ENCODE measurements at places on chromosomes 12 and 14.

GRCh38 chr12:27555925-27556778, 32.1 kb downstream of the PPFIBP1 start:
- no peak for DNase-seq

DNA sequence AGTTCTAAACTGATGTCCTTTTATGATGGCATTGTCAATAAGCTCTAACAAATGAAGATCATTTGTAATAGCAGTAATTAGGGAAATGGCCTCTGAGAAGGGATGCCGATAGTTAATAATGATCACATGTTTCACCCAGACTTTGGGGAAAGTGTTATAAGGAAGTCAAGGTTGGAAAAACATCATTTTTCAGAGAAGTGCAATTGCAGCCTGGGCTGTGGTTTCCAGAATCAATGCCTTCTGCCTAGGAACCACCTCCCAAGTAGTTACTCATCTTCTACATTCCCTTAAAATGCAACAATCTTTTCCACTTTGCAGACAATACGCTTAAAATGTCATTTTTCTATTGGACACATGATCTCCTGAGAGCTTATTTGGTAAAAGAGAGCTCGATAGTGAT, 879 bp downstream of the EDDM3A start:
- DNase-seq, result no peak

DNA sequence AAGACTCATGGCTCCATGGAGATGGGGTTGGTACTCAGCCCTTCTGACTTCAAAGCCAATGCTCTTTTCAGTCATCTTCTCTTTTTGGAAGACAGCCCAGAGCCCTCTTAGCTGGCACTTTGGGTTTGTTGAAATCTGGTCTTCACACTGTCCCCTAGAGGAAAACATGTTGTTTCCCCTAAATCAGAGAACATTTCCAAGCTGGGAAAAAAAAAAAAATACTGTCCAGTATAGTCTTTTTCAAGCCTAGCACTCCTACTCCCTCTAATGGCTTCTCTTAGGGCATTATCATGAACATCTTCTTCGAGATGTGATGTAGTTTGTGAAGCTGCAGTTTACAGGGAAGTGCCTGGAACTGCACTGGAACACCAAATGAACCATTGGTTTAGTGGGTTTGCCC, 3.0 kb upstream of the ZC3H14 start:
- peak; percentile 43 for DNase-seq

DNA sequence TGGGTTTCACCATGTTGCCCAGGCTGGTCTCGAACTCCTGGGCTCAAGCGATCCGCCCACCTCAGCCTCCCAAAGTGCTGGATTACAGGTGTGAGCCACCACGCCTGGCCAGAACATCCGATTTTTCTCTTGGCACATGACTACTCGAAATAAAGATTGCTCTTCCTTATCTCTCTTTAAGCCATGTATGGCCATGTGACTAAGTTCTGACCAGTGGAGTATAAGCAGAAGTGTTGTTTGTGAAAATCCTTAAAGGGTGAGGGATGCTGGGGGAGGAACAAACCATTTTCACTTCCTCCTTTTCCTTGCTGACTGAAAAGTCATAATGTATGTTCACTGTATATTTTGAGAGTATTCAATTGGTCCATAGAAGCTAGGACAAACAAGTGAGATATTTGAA, 50.7 kb upstream of the ATF7IP start:
- no peak for DNase-seq

DNA sequence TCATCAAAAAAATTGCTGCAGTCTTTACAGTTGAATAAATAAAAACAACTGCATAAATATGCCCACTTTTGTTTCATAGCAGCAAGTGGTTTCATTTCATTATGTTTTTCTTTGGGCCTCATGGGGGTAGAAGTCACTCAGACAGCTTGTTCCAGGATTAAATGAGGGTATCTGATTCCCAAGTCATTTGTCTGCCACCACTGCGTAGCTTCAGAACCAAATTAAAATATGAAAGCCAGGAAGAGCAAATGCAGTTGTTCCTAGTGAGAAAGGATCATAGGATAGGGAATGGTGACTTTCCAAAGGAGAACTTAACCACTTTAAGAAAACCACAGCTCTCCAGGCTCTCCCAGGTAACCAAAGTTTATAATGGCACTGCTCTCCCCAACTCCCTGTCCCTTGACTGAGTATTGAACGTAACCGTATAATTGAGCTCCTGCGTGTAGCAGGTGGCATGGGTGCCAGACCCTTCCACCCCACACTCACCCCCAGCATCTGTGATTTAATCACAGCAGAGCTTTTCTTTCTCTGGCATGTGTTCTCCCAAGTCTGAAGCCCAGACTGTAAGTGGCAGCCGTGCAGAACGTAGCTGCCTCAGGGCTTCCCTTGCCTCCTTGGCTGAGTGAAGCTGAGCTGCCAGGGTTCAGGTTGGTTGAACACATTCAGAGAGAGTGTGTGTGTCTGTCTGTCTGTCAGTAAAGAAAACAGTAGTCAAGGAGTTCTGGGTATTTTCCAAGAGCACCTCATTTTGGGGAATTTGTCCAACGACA, 11.3 kb upstream of the KCNH3 start:
- DNase-seq, result no peak

DNA sequence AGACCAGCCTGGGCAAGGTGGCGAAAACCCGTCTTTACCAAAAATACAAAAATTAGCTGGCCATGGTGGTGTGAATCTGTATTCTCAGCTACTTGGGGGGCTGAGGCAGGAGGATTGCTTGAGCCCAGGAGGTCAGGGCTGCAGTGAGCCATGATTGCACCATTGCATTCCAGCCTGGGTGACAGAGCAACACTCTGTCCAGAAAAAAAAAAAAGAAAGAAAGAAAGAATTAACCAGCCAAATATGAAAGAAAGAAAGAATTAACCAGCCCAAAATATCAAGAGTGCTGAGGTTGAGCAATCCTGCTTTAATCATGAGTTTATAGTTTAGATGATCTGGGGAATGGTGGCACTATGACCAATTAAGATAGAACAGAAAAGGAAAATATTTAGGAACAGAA, 3.5 kb upstream of the ACTN1 start:
- DNase-seq, result no peak

- no peak for DNase-seq
Measured at GRCh38 chr12:86735851-86736250, 479.7 kb upstream of the MGAT4C start.

DNA sequence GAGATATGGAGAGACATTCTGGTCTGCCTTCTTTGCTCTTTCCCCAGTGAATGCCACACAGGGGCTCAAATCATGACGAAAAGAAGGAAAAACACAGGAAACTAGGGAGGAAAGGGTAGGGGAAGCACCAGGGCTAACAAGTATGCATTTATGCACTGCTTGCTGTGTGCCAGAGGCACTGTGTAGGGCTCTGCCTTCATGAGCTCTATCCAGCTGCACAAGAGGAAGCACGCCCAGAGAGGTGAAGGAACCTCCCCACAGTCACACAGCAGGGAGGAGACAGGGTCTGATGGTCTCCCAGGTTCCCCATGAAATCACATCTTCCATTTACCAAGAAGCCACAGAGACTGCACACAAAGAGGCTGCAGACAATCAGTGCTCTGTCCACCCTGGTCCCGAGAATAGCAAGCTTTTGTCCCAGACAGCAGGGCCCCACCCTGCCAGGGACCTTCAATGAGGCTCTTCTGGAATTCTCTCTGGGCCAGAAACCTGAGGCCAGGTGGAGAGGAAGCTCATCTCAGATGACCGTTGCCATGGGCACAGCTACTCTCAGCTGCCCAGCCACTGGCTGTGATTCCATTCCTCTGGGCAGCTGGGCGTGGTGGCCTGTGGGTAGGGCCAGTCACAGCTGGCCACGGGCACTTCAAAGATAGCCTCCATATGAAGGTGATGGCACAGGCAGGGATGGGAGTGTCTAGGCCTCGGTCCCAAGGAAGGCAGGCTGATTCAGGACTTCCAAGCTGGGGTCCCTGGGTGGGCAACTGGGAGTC, 7.3 kb upstream of the TRPV4 start:
- peak; percentile 66 for DNase-seq

DNA sequence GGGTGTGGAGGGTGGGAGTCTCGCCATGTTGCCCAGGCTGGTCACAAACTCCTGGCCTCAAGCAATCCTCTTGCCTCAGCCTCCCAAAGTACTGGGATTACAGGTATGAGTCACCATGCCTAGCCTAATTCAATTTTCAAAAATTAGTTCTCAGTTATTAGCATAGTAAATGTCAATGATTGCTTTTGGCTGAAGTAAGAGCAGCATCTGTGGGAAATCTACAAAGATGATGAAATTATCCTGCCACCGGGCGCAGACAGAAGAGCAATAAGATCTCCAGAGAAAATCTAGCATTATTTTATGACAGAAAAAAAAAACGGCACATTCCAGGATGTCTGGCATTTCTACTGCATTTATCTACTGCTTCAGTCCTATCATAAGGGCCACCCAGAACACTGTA, 97.9 kb upstream of the DAAM1 start:
- DNase-seq, result no peak

GRCh38 chr14:59424341-59425071, 40.7 kb downstream of the GPR135 start:
- no peak for DNase-seq

- DNase-seq, result no peak
Measured at GRCh38 chr14:104335176-104335575, 196.8 kb downstream of the KIF26A start.

DNA sequence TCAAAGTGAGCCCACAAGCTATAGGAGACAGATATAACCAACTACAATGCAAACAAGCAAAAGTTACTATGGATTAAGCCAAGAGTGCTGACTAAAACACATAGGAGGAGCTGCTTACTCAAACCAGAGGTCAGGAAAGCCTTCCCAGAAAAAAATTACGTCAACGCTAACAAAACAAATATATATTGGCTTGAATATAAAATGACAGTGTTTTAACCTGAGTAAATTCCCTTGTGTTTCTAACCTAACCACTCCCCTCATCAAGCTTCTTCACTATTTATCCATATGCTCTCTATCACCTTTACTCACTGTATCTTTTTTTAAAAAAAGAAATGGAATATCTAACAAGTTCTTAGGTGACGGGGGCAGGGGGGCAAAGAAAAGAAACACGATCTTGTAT, 115.9 kb downstream of the MED13L start:
- DNase-seq, result no peak

- no peak for DNase-seq
Measured at GRCh38 chr14:34103176-34103575, 152.3 kb upstream of the EGLN3 start.

DNA sequence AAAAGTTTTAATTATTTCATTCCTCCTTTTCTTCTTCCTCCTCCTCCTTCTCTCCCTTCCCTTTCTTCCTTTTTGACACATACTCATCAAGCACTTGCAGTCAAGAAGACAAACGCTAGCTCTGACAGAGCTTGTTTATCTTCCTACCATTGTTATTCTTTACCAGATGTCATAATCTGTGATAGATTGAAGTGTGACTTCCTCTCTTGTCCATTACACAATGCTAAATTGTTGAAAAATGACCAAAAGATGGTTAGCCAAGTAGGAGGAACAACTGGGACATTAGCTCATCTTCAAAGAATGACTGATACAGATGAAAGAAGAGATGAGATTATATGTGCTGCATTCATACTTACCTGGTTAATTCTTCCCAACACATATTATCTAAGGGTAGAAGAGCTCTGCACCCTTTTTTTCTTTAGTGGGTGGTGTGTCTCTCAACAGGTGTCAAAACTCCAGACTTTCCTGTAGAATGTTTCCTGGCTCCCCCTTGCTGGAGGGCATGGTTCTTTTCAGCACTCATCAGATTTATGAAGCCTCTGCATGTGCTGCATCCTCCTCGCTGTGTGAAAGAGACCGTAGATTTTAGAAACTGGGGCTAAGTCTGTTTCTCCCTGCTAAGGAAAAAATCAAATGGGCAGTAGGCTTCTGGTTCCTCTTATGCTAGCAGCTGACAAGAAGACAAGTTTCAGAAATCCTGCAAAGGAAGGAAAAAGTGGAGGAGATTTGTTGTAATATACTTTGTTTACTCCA, 147.1 kb downstream of the TMX1 start:
- DNase-seq, result no peak

DNA sequence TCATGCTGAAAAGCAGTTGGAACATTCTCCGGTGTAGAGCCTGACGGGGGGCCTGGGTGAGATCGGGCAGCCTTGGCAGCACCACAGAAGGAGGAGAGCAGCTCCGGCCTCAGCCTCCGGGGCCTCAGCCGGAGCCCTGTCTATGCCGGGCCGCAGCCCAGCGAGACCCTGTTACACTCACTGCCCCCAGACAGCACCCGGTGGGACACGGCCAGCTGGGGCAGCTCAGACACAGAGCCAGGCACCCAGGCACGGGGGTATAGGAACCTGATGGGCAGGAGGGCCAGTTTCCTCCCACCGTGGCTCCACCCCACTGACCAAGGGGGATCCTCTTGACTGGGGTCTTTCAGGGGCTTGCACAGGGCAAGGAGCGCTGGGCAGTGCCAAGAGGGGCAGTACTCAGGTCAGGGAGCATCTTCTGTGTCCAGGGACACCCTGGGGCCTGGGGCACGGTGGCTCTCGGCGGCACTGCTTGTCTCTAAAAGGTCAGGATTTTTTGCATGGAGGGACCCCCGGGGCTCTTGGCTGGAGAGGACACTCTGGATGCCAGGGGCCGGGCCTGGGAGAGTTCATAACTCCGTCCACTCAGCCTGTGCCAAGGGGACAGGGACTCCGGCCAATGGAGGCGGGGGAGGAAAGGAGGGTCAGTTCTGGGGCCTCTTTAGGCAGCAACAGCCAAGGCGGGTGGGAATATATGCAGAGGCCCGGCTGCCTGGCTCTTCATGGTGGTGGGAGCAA, 9.4 kb downstream of the INF2 start:
- no peak for DNase-seq

DNA sequence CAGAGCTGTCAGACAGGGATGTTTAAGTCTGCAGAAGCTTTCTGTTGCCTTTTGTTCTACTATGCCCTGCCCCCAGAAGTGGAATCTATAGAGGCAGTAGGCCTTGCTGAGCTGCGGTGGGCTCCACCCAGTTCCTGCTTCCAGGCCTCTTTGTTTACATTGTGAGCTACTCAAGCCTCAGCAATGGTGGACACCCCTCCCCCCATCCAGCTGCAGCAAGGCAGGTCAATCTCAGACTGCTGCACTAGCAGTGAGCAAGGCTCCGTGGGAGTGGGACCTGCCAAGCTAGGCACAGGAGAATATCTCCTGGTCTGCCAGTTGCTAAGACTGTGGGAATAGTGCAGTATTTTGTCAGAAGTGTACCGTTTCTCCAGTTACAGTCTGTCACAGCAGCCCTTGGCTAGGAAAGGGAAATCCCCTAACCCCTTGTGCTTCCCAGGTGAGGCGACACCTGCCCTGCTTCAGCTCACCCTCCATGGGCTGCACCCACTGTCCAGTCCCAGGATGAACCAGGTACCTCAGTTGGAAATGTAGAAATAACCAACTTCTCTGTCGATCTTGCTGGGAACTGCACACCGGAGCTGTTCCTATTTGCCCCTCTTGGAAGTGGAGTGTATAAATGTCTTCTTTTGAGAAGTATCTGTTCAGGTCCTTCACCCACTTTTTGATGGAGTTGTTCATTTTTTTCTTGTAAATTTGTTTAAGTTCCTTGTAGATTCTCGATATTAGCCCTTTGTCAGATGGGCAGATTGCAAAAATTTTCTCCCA, 213.5 kb upstream of the SLC38A2 start:
- peak; percentile 68 for DNase-seq

- peak; percentile 67 for DNase-seq
Measured at GRCh38 chr14:97655169-97655948, 858.2 kb downstream of the VRK1 start.

Measured in GM23338 (cell line).